ENCODE measurements at places on chromosomes 1 and 21.

GRCh38 chr1:65264197-65264929 is 45.0 kb upstream of the DNAJC6 start:
- DNase-seq, result no peak

GRCh38 chr1:71023515-71023914 is 24.1 kb downstream of the PTGER3 start:
- no peak for DNase-seq

GRCh38 chr1:38334930-38335592 is 288.5 kb upstream of the POU3F1 start:
- no peak for DNase-seq

DNA sequence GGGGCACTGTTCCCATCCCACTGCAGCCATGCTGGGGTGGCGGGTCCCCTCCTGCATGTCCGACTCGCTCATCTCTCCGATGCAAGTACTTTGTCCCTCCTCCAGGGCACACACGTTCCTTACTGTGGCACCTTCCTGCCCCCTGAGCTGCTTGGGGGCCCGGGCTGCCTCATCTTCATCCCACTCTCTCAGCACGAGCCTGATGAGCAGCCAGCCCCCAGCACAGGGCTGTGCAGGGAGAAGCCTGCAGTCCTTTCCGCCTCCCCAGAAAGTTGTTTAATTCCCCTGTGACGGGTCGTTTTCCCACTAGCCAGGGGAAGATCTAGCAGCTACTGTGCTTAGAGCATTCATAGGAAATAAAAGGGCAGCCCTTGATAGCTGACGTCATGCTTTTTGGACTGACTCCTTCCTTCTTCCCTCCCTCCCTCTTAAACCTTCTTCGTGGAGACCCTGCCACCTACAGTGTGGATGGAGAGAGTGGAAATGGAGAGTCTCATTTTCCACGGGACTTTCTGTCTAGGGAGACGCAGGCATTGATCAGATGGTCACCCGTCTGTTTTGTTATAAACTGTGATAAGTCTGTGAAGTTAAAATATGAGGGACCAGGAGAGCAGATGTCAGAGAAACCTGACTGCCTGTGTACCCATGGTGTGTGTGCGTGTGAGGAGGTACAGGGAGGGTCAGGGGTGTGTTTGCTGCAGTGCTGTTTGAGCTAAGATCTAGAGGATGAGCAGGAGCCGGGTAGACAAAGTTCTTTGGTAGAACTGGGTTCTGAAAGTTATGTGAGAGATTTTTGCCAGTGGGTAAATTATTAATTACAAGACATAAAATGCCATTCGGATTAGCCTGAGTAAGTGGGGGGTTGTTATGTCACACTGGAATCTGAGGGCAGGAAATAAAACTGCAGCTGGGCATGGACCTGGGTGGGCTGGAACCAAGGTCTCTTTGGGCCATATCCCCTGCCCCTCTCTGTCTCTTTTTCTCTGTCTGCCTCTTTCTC is 34.3 kb downstream of the GPR137B start:
- no peak for DNase-seq

- no peak for DNase-seq
Observed at GRCh38 chr1:109228167-109228566, 14.4 kb downstream of the SARS1 start.

DNA sequence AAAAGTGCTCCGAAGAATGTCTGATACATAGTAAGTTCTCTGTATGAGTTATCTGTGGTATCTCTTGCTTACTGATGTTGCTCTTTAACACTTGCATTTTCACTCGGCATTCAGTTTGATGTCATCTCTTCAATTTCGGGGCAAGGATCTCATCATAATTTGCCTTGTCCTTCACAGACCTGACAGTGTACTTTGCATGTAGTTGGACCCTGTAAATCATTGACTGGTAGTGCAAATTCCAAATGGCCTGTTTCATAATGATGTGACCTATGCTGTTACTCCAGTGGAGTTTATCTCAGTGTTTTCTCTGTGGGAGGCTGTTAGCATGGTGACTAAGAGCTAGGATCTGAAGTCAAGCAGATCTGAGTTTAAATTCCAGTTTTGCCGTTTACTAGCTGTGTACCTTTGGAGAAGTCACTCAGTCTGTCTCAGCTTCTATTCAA is 34.2 kb upstream of the ABCD3 start:
- DNase-seq, result no peak

- DNase-seq, result no peak
Observed at GRCh38 chr1:26630634-26631033, 65.2 kb upstream of the ARID1A start.

DNA sequence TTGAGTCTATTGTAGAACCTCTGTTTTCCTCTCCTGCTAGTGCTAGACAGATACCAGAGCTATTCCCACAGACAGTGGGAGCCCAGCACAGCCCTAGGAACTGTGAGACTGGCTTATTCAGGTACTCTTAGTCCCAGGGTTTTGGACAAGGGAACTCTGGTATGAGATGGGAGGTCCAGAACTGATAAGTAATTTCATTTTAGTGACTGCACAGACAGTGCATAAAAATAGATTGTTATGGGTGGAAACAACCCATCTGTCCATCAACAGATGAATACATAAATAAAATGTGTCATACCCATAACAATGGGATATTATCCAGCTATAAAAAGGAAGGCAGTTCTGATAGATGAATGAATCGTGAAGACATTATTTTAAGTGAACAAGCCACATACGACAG is 9.0 kb downstream of the EPS8L3 start:
- DNase-seq, result no peak

DNA sequence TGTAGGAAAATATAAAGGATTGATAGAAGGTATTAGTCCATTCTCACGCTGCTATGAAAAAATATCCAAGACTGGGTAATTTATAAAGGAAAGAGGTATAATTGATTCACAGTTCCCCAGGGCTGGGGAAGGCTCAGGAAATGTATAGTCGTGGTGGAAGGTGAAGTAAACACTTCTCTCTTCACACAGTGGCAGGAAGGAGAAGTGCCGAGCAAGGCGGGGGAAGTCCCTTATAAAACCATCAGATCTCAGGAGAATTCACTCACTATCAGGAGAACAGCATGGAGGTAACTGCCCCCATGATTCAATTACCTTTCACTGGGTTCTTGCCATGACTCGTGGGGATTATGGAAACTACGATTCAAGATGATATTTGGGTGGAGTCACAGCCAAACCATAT is 1806.0 kb downstream of the MRPL39 start:
- DNase-seq, result no peak

DNA sequence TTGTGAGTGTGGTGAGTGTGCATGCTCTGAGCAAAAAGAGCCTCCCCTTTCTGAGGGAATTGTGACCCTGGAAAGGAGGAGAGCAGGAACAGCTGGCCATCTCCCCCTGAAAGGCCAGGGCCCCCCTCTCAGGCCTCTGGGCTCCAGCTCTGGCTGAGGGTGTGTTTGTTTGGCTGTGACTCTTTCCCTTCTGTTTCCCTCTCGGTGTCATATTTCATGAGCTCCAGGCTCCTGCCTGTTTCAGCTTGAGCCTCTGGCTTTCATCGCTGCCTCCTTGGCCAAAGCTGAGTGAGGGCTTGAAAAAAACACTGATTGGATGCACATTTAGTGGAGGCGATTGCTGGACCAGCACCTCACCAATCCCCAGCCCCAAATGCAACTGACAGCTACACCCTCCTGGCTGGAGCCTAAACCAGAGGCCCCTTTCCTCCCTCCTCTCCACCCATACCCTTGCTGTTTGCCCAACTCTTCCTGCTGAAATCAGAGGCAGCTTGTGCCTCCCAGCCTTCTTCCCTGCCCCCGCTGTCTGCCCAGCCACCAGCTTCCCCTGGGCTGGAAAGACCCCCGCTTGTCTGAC is 64.1 kb downstream of the DDR2 start:
- DNase-seq, result no peak

DNA sequence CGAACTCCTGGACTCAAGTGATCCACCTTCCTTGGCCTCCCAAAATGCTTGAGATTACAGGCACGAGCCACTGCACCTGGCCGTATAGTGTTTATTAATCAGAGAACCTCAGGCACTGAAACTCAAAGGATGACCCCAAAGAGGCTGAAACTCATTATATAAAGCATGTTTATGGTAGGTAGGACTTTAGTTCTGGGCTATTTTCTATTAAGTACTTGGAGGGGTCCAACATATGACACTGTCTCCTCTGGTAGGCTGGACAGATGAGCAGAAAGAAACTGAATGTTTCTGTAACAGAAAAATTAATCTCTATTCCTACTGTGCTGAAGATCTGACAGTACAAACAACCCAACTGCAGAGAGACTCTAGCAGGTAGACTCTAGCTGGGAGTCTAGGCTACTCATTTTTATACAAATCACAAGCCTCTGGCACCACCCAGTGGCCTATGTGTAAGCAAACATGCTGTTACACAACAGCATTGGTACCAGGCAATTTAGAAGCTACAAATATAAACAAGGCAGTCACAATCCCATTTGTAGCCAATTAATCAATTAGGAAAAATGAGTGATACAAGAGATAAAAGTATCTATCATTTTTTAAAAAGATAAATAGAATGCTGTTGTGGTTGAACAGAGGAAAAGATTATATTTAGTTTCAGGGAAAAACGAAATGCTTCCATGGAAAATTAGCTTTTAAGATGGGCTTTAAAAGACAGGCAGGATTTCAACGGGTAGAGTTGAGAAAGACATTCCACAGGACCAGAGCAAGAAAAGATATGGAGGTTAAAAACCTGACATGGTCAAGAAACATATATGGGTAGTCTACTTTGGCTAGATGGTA is 10.4 kb downstream of the DCAF8 start:
- DNase-seq, result peak; percentile 38

DNA sequence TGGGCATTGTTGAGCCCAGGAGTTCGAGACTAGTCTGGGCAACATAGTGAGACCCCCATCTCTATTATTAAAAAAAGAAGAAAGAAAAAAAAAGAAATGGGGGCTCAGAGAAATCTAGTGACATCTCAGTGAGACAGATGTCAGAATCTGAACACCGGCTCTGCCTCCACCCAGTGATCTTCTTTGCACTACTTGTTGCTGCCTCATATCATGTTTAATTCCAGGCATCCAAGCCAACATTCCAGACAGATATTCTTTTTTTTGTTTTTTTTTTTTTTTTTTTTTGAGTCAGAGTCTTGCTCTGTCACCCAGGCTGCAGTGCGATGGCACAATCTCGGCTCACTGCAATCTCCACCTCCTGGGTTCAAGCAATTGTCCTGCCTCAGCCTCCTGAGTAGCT is 5.0 kb upstream of the ARL8A start:
- DNase-seq, result no peak

DNA sequence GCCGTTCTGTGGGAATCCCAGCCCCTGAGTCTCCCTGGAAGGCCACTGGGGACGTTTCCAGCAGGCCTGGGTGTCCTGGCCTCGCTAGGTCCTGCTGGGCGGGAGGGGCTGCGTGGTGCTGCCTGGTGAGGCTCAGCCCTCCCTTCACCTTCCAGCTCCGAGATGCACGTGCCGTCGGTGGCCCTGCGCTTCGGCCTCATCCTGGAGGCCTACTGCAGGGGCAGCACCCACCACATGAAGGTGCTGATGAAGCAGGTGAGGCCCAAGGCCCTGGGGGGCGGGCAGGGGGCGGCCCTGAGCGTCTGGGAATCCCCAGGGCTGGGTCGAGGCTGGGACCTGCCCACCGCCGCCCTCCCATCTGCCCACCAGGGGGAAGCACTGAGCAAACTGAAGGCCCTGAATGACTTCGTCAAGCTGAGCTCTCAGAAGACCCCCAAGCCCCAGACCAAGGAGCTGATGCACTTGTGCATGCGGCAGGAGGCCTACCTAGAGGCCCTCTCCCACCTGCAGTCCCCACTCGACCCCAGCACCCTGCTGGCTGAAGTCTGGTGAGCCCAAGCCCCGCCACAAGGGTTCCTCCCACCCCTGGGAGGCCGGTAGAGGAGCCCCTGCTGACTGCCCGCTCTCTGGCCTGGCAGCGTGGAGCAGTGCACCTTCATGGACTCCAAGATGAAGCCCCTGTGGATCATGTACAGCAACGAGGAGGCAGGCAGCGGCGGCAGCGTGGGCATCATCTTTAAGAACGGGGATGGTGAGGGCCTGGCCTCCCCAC is 70.3 kb downstream of the PIK3CD start:
- DNase-seq, result peak; percentile 61

- DNase-seq, result no peak
Observed at GRCh38 chr1:229266832-229267500, 3.9 kb upstream of the RAB4A start.

DNA sequence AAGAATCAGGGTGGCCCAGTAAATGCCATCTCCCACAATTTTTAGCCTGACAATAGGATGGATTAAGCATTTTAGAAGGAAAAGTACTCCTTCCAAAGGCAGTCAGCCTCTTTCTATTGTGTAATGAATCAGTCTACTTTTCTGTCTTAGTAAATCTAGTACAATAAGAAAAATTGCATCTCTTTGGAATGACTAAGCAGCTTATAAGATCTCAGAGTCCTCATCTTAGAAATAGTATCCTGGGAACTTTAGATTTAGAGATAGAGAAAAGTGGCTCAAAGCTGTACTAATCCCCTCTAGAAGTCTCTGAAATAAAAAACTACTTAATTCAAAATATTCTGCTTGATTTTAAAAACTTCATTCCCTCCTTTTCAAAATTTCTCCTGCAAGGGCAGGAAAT is 81.4 kb downstream of the SLC44A5 start:
- no peak for DNase-seq

- no peak for DNase-seq
Observed at GRCh38 chr1:184112176-184112948, 60.8 kb downstream of the TSEN15 start.

DNA sequence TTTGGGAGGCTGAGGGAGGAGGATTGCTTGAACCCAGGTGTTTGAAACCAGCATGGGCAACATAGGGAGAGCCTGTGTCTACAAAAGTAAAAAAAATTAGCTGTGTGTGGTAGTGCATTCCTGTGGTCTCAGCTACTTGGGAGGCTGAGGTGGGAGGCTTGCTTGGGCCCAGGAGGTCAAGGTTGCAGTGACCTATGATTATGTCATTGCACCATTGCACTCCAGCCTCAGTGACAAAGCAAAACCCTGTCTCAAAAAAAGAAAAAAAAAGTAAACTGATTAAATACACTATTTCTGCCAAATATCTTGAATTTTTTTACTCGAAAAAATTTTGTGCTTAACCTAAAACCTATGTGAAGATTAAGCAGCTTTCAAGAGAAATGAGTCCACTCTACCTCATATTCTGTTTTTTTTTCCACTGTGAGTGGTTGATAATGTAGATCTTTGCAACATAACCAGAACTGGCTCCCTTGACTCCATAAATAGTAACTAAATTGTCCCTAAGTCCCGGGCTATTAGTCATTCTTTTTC is 19.4 kb upstream of the ZNF281 start:
- DNase-seq, result no peak

- DNase-seq, result no peak
Observed at GRCh38 chr1:164054331-164054730, 504.7 kb upstream of the PBX1 start.

DNA sequence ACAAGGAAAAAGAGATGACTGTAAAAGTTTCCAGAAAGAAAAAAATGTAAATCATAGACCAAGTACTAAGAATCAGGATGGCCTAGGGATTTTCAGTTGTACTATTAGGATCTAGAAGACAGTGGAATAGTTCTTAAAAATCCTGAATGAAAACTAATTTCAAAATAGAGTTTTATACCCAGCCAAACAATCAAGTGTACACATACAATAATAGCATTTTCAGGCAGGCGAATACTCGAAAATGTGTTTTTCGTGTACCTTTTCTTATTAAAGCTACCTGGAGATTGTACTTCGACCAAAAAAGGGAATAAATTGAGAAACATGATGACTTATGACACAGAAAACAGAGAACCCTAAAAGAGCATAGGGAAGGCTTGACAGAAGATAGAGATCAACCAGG is 118.6 kb downstream of the SDCCAG8 start:
- no peak for DNase-seq
